ENCODE measurements at places on chromosomes 3 and 15.

GRCh38 chr15:61227269-61227949 lies 1.7 kb downstream of the RORA start:
- DNase-seq = peak; percentile 31

- no peak for DNase-seq
These were observed 34.1 kb downstream of the TM2D3 start for GRCh38 chr15:101618076-101618475.

DNA sequence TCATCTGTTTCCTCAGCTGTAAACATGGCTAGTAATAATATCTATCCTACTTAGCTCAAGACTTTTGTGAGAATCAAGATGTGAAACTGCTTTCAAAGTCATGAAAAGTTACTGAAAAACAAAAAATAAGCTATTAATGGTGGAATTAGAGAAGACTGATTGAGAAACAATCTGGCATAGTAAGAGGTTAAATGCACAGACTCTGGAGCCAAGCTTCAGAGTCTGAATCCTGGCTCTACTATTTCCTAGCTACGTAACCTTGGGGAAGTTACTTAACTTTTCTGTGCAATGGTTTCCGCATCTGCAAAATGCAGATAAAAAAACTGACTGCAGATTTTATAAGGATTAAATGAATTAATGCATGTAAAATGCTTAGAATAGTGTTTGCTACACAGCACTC lies 28.8 kb downstream of the LRRFIP2 start:
- no peak for DNase-seq

- DNase-seq = no peak
These were observed 27.7 kb upstream of the PCOLCE2 start for GRCh38 chr3:142916605-142917004.

GRCh38 chr3:50972029-50972428 lies 297.3 kb downstream of the DOCK3 start:
- no peak for DNase-seq

DNA sequence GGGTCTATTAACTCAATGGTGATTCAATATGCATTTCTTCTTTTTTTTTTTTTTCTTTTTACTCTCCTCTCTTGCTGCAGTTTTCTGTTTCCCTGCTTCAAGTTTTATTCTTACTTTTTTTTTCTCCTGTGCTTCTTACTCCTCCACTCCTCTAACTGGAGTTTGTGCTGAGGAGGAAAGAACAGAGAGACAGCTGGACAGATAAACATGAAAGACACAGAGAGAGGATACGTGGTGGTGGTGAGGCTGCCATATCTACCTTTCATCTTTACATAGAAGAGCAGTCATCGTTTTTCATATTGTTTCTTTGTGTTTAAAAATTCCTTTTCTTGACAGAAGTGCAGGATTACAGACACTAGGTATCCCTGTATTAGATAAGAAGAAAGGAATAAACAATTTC lies 262.8 kb downstream of the OTOL1 start:
- DNase-seq = no peak

DNA sequence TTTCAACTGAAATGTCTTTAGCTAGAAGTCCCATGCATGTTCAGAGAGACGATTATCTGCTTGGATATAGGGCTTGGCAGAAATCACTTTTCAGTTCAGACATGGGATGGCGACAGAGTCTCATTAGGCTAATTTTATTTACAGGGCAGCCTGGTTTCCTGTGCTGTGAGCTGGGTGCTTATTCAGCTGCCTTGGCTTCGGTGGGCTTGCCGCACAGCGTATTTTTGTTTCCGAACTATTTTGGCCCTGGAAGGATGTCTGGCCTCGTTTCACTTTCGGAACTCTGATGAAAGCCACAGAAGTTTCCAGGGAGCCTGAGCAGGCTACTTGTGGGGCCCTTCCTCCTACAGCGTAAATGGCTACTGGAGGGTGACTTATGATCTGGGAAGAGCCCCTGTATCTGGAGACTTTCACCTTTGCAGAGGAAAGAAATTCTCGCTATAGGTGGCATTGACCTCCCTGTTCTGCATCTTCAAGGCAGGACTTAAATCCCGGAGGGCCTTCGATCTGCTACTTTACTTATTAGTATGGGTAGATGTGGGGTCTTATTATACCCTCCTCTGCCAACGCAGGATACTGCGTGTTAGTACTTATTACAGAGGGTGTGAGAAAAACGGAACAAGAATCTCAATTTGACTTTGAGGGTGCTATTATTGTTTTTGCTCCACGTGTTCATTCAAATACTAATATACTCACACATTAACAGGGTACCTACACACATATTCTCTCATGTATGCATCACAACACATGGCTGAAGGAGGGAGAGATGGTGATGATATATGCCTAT lies 364.0 kb upstream of the RBMS3 start:
- peak; percentile 94 for DNase-seq

GRCh38 chr15:93068581-93069199 lies 20.3 kb downstream of the RGMA start:
- no peak for DNase-seq
